GM18507 (cell line): ENCODE measurements at places on chromosomes 2 and 18.

- no peak for DNase-seq
These were observed 87.6 kb downstream of the ASXL3 start for GRCh38 chr18:33665641-33666040.

- DNase-seq = no peak
These were observed 93.7 kb downstream of the IRS1 start for GRCh38 chr2:226705965-226706364.

DNA sequence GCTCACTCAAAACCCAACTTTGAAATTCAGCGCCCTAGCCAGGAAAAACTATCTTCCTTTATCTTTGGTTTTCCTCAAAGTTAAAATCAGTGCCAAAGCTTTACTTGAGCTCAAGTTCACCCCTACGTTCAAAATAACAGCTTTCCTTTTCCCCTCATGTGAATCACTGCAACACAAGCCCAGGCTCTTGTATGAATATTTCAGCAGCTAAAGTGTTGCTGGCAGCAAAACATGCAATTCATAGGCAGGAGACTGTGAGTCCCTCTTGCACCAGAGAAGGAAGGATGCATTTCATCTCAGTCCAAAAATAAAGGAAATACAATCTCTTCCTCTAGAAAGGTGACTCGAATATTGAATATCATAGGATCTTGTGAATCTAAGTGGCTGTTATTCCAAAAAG lies 461.3 kb upstream of the SOX11 start:
- DNase-seq = no peak

DNA sequence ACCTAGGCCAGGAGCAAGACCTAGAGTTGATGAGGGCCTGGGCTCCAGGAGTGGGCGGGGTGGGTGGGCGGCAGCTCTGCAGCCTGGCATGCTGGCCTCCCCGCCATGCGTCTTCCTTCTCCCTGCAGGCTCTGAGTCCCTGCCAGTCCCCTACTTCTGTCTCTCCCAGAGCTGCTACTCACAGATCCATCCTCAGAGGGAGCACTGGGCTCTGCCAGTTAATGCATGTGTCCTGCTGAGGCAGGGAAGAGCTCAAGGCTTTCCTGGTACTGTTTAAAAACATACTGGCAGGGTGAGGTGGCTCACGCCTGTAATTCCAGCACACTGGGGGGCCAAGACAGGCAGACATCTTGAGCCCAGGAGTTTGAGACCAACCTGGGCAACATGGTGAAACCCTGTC lies 38.7 kb upstream of the EDAR start:
- DNase-seq = no peak

GRCh38 chr18:70417847-70418246 lies 129.0 kb downstream of the SOCS6 start:
- no peak for DNase-seq
